Activated CD4-positive, alpha-beta memory T cell treated with anti-CD3 and anti-CD28 coated beads for 36 hours (primary cell): ENCODE measurements at places on chromosomes 12 and 14.

DNA sequence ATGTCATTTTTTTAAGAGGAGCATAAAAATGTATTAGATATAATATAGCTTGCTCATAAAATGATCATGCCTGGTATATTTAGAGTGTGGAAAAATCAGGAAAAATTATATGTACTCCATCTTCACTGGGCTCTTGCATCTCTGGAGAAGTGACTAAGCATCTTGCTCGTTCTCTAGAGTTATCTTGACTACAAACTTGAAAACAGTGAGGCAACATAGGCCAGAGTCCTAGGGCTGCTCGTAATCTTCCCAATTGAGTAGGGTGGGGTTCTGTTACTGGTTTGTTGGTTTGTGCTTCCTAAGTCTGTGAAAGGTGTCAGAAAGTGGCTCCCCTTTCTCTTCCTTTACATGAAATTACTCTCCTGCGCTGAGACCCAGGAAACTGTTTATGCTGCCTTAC is 46.2 kb downstream of the AACS start:
- no peak for DNase-seq

- no peak for DNase-seq
Observed at GRCh38 chr12:23098517-23098916, 473.5 kb downstream of the ETNK1 start.

- no peak for DNase-seq
Observed at GRCh38 chr12:98999559-98999958, 354.5 kb downstream of the APAF1 start.

GRCh38 chr12:124391340-124392261 is 96.7 kb downstream of the RFLNA start:
- peak; percentile 59 for DNase-seq

DNA sequence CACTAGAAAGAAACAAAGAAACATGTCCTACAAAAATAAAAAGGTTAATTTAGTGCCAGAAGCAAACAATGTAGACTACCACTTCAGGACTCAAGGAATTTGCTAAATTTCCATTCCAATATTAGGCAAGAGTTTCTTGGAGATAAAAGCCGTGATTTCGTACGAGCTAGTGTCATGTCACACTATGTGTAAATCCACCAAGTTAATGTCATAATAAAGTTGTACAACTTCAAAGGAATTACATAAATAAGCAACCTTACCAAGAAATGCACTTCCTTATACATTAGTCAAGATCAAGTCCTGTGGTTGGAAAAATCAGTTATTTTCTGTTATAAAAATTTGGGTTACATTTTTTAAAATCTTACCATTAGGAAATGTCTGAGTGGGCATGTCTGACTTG is 1222.8 kb downstream of the GALC start:
- no peak for DNase-seq
